Choroid plexus epithelial cell (primary cell): ENCODE measurements at places on chromosomes 13 and 19.

DNA sequence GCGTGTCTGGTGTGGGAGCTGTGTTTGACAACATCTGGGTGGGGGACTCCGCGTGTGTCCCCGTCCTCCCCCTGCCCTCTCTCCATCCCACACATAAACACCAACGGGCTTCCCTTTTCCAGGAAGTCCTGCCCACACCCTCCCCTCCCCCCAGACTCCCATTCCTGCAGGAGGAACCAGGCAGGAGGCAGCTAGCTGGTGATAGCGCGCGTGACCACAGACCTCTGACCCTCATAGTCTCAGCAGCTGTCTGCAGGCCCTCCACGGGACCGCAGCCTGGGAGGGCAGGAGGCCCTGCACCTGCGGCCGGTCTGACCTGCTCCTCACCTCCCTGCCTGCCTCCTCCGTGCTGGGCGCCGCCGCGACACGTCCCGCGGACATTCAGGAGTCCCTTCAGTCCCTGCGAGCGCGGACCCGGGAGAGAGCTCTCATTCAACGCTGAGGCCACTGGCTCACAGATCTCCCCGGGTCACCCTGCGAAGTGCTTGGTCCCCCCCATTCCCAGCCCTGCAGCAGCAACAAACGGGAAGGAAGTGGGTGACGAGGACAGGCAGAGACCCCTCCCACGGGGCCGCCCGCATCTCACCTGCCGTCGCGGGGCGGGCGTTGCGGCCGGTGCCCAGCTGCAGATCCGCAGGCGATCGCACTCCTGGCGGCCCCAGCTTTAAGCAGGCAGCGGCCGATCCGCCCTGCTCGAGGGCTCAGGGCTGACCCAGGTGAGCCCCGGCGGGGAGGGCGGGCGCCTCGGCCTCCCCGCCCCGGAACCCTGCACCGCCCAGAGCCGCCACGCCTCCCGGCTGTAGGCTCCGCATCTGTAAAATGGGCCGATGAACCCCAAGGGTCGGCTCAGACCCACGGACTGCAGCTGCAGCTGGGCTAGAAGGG, 1.1 kb upstream of the ACP5 start:
- DNase-seq, result peak; percentile 17

GRCh38 chr19:28244966-28245365, 968.0 kb downstream of the UQCRFS1 start:
- DNase-seq, result no peak

DNA sequence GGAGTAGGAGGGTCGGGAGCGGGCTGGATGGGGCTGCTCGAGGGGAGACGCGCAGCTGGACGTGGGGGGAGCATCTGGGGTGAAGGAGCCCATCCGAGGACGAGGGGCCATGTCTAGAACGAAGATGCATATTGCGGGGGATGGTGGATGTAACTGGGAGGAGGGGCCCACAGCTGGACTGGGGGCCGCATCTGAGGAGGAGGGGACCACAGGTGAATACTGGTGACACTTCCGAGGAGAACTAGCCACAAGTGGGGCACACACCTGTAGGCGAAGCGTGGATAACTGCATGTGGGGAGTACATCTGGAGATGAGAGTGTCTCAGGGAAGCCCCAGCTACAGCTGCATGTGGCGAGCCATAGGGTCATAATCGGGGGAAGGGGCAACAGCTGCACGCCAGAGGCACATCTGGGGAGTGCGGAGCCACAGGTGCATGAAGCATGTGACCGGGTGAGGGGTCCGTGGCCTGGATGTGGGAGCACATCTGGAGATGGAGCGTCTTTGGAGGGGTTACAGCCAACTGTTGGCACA, 402 bp downstream of the ZSWIM9 start:
- DNase-seq, result peak; percentile 9

DNA sequence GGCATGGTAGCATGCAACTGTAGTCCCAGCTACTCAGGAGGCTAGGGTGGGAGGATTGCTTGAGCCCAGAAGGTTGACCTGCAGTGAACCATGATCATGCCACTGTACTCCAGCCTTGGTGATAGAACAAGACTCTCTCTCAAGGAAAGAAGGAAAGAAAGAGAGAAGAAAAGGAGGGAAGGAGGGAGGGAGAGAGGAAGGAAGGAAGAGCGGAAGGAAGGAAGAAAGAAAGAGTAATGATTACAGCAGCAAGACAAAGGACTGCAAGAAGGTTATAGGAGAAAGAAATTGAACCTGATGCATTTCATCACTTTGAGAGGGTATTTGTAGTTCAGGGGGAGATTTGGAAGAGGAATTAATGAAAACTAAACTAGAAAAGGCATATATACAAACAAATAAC, 155.7 kb downstream of the LACC1 start:
- DNase-seq, result no peak

GRCh38 chr19:1223018-1223855, 14.6 kb downstream of the CBARP start:
- peak; percentile 54 for DNase-seq

- no peak for DNase-seq
Observed at GRCh38 chr13:111623743-111624505, 303.5 kb downstream of the TEX29 start.

GRCh38 chr13:79913141-79913827, 427.6 kb downstream of the SPRY2 start:
- no peak for DNase-seq

DNA sequence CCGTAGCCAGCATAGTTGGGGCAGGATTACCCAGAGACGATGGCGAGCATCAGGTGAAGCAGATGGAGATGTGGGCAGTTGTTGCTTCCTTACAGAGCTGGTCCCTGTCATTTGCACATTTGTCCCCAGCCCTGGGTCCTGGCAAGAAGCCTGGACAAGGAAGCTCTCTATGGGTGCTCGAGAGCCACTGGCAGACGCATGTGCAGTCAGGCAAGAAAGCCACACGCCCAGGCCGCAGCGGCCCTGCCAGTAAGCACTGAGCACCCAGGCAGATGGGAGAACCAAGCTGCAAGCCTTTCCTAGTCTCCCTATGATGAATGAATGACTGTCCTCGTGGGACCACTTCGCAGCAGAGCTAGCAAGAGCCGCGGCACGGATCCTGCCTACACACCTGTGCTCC, 182.8 kb downstream of the FOXO1 start:
- DNase-seq, result no peak

GRCh38 chr19:55041627-55042343, 3.7 kb upstream of the GP6 start:
- DNase-seq, result no peak

GRCh38 chr19:504616-505015, 2.7 kb upstream of the TPGS1 start:
- DNase-seq, result no peak

DNA sequence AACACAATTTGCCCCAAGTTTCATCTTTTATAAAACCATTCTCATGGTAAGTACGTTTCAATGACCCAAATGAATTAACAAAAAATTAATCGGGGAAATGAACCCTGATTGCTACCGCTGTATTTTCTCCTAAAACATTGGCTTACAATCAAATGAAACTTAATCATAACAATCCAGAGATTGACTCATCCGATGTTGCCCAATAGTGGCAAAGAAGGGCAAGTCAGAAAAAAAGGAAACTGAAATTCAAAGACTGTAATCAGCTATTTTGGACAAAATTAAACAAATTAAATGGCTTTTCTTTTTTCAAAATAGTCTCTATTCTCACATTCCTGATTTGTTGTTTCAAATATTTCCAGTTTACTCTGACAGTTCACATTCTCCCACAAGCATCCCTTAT, 3.9 kb upstream of the ACOD1 start:
- DNase-seq, result peak; percentile 70

DNA sequence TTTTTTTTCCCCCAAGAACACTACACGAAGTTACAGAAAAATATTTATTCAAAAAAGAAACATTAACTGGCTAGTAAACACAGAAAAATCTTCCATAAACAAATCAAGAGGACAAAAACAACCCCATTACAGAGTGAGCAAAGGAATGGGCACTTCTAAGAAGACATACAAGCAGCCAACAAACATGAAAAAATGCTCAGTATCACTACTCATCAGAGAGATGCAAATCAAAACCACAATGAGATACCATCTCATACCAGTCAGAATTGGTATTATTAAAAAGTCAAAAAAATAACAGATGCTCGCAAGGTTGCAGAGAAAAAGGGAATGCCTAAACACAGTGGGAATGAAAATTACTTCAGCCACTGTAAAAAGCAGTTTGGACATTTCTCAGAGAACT, 131.7 kb downstream of the UGGT2 start:
- peak; percentile 17 for DNase-seq

DNA sequence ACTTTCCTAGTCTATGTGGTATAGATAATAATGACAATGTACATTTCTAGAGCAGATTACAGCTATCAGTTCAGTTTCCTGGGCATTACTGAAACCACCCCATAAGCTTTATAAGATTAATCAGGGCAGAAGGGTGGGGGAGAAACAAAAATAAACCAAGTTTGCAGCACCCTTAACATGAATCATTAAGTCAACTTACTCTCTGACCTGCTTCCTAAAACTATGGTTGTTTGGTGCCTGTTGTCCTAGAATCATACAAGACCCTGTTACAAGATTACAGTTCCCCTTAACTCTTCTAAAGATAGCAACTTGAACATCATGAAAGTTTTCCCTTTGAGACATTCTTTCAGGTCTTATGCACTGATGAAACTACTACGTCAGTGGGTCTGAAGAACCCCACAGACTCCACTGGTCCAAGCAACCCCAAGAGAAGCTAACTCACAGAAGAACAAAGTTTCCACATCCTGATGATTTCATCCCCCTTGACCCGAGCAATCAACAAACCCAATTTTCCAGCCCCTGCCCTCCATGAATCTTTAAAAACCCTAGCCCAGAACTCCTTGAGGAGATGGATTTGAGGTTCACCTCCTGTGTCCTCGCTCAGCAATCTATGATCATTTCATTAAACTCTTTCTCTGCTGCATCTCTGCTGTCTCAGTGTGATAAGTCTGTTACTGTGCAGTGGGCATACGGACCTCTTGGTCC, 336.5 kb downstream of the FOXO1 start:
- DNase-seq, result peak; percentile 87

DNA sequence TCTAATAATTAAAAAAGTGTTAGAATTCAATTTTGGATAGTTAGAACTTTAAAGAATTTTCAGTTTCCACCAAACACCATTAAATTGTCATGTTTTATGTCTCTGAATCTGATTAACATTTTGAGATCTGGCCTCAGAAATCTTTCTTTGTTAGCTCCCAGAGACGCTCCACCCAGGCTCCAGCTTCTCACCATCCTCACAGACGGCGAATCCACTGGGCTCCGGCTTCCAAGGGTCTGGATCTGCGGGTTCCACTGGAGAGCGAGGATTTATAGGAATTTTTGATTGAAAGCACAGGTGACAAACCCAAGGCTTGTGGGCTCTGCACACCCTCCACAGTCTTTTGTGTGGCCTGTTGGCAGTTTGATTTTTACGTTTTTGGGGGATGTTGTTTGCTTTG, 160.6 kb downstream of the URI1 start:
- no peak for DNase-seq

- DNase-seq, result peak; percentile 8
Observed at GRCh38 chr13:47976325-47976724, 24.7 kb downstream of the SUCLA2 start.

DNA sequence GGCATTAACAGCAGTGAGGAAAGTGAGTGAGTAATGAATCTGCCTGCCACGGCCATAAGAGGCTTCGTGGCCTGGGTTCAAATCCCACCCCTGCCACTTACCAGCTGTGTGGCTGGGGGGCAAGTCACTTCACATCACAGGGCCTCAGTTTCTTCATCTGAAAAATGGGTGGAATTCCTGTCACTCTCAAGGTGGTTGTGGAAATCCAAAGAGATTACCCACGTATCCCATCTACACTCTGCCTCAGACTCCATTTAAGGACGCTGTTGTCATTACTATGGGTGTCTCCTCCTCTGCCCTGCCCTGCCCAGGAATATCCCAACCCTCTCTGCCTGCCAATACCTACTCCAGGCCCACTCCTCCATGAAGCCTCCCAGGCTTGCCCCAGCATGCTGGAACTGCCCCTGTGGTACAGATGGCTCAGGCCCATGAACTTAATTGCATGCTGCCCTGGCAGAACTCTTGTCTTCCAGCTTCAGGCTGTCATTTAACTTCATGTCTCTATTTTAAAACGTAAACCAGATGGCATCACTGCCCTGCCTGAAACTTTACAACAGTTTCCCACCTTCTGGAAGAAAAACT, 3.1 kb downstream of the GIPC1 start:
- no peak for DNase-seq

- peak; percentile 97 for DNase-seq
Observed at GRCh38 chr19:17539238-17540117, 16.0 kb upstream of the COLGALT1 start.

- peak; percentile 27 for DNase-seq
Observed at GRCh38 chr19:18741124-18742121, 49.7 kb downstream of the COMP start.

DNA sequence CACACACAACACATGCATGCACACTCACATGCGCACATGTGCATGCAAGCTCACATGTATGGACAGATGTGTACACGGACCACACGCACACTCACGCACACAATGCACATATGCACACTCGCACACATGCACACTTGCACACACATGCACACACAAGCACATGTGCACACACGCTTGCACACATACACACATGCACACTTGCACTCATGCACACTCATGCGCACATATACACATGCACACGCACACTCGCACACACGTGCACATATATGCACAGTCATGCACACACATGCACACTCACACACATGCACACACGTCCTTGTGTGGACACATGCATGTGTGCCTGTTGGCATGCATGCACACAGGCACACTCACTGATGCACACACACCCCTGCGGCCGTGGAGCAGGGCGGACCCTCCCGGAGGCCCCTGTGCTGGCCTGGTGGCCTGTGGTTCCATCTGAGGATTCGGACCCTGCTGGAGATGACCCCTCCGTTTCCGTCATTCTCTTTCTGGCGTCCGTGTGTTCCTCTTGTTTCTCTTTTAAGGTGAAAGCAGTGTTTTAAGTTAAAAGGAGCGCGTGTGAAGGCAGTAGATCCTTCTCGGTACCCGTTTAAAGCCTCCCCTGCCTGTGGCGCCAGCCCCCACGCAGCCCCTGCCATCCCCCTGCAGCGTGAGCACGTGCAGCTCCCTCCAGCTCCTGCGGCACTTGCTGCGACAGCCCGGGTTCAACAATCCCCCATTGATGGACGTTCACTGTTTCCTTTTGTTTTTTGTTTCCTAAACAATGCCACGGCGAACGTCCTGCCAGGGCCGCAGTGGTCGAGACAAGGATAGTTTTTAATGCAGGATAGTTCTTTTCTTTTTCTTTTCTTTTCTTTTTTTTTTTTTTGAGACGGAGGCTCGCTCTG, 5.6 kb downstream of the NDUFS7 start:
- DNase-seq, result no peak

GRCh38 chr19:35350591-35350990, 2.9 kb downstream of the FFAR1 start:
- no peak for DNase-seq

- DNase-seq, result no peak
Observed at GRCh38 chr13:73040968-73041596, 17.7 kb upstream of the KLF5 start.

GRCh38 chr13:33176526-33176925, 109.0 kb downstream of the STARD13 start:
- no peak for DNase-seq

GRCh38 chr13:100244431-100244830, 155.5 kb downstream of the PCCA start:
- peak; percentile 48 for DNase-seq
